ENCODE measurements at places on chromosomes 16 and 17.
A peak's percentile ranks its signal among the peaks of the same experiment; 100 is the strongest.

GRCh38 chr17:67090341-67090740, 46.0 kb downstream of the CACNG1 start:
- DNase-seq, result no peak

DNA sequence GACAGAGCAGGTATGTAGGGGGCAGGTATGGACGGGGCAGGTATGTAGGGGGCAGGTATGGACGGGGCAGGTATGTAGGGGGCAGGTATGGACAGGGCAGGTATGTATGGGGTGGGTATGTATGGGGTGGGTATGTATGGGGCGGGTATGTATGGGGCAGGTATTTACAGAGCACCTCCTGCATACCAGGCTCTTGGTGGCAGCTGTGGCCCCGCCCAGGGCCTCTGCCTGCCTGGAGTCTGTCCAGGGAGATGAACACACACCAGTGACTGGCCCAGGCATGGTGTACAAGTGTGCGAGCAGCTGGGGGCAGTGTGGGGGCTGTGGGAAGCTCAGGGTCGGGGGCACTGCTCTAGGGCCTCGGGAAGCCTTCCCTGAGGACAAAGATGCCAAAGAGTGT, 4.4 kb downstream of the RPL3L start:
- no peak for DNase-seq

- DNase-seq, result no peak
Measured at GRCh38 chr16:47562366-47562765, 101.2 kb downstream of the PHKB start.

DNA sequence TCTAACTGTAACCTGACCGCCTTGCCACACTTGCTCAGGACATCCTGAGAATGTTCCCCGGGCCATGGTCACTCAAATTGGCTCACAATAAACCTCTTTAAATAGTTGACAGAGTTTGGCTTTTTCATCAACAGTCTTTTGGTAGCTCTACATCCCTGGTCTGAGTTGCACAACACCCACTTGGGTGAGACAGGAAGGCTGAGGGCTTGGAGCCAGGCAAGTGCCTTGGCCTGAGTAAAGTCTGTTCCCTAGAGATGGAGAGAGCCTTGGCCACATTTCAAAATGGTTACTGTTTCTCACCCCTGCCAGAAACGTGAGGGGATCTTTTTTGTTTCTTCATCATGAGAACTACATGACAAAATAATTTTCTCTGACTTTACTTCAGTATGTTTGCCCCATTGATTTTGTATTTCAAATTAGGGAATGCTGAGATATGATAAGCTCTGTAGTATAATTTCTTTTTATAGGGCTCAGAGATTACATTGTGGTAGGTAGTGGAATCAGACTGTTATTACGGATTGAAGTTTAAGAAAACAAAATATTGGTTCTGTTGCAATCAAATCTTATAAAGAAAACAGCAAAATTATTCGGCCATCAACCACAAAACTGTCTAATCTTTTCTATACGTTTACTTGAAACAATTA, 53.9 kb upstream of the NETO2 start:
- peak; percentile 20 for DNase-seq

DNA sequence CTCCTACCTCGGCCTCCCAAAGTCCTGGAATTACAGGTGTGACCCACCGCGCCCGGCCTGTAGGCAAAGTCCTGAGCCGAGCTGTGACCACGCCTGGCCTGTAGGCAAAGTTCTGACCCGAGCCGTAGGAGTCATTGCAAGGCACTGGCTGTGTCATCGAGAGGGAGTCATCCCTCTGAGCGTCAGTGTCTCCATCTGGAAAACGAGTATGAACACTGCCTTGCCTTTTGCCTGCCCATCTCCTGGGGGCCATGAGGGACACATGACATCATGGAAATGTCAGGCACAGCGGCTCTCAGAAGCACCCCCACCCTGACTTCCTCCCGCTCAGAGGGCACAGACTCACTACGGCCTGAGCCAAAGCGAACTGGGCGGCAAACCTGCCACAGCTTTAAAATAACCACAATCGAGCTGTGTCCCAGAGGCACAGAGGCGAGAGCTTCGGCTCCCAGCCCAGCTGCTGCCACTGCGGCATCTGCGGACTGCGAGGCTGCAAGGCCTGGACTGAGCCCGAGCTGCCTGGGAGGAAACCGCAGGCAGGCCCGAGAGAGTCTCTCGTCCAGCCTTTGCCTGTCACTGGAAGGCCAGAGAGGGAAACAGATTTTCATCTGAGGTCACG, 50.8 kb downstream of the RPH3AL start:
- DNase-seq, result no peak

- DNase-seq, result no peak
Measured at GRCh38 chr16:10501016-10501607, 79.3 kb downstream of the EMP2 start.

DNA sequence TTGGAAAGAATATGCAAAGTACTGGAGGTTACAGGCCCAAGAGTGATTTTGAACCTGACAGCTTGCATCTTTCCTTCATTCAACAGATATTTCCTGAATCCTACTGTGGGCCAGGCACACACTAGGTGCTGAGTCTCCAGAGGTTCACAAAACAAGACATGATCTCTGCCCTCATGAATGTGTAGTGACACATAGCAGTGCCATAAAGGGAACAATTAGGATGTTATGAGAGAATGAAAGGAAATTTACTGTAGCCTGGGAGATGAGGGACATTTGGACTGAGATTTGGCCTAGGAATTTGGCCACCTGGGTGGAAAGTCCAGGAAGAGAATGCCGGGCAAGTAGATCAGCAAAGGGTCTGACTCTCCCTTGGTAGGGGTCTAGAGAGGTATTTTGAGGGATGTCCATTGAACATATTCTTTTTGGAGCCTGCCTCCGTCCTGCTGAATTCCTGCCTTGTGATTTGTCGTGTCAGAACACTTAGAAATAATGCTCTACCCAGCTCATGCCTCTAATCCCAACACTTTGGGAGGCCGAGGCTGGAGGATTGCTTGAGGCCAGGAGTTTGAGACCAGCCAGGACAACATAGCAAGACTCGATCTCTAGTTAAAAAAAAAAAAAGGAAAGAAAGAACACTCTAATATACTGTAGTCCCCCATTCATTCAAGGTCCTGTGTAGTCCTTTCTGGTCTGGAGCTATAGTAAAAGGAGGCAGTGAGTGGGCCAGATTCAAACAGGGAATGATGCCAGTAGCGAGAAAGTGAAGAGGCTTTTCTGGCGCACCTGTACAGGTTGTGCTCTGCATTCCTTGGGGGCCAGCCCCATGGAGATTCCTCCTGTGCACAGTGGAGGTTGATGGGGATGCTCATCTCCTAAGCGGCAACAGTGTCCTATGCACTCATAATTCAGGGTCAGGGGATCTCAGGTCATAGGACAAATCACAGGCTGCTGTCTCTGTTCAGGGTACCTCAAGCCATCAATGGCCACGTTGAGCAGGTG, 90.6 kb upstream of the CLEC18A start:
- no peak for DNase-seq

DNA sequence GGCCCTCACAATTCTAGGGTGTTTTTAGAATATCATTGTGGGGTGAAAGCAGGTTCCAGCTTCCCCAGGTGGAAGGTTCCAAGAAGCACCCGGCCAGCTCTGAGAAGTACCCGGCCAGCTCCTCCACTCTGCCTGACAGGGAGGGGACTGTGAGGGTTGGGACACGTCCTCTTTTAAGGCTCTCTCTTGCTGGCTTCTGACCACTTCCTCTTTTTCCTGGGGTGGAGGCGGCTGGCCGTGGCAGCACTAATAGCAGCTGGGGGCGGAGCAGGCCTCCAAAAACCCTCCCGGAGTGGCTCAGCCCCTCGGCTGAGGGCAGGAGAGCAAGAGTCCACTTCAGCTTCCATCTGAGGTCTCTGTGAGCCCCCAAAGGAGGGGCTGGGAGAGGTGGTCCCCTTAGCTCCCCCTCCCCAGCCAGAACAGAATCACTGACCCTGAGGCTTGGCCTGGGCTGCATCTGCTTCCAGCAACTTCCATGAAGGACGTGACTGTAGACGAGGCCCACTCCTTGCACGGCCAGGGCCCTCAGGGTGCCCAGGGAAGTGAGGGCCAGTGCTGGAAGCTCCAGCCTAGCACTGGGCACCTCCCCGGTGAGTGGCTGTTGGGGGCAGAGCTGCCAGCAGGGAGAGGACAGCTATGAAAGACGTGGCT, 26.7 kb upstream of the PLCG2 start:
- peak; percentile 18 for DNase-seq

GRCh38 chr17:79033741-79034501, 10.0 kb downstream of the C1QTNF1 start:
- DNase-seq, result no peak

DNA sequence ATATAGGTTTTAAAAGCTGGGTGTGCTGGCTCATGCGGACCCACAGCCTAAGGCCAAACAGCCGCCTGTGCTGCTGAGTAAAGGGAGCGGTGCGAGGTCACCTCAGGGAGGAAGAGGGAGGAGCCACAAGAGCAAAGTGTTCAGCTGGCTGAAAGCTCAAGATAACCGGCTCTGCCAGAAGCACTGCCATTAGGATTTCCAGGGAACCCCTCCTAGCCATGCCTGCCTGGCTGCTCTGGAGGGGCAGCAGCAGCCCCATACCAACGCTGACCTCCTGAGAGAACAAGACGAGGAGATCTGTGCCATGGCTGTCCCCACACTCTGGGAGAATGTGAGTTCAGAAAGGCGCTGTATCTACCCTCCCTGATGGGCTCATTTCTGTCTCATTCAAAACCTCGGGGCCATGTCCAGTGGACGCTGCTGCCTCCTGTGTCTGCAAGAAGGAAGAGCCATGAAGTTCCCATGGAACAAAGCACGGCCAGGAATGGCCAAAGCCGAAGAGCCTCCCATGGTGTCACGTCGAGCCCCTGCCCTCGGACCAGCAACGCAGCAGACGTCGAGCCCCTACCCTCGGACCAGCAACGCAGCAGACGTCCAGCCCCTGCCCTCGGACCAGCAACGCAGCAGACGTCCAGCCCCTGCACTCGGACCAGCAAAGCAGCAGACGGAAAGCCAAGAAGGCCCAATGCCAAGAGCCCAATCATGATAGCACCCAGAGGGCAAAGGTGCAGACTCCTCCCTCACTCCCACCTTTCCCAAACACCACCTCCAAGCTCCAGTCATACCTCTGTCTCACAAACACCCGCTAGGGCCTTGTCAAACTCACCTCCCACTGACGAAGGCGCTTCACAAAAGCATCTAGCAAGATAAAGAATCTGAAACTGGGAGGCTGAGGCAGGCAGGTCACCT, 107.0 kb downstream of the ANKRD11 start:
- no peak for DNase-seq

- no peak for DNase-seq
Measured at GRCh38 chr16:68070806-68071517, 14.2 kb upstream of the NFATC3 start.
